ENCODE measurements at places on chromosomes 7 and 10.

DNA sequence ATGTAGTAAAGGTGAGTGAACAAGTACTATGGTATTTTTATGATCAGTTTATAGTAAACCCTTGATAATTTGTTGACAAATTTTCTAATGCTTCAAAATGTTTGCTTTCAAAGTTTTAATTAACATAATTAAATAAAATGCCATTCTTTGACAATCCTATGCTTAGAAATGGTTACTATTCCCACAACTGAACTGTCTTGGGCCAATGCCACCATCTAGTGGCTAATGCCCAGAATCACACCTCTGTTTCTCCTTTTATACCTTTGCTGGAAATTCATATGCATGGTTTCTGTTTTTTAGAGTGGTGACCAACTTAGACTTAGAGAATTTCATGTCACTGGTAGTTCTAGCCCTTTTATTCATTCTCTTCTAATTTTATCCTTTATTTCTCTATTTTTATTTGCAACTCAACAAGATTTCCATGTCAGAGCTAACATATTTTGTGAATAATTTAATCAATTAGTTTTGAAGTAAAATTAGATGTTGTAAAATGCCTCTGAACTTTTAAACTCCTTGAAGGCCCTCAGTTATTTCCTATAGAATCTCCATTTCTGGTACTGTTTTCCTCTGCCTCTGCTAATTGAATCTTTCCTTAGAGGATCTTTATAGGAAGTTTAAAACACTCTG is 31.1 kb downstream of the PCGF5 start:
- DNase-seq, result peak; percentile 33
- no peaks in the 10 kb centered on the region for H3K27me3 ChIP-seq
- no peaks in the 10 kb centered on the region for H3K36me3 ChIP-seq
- H3K27ac ChIP-seq, result no peak overlapping the region

GRCh38 chr10:71255808-71256660 is 43.7 kb downstream of the UNC5B start:
- H3K4me1 ChIP-seq, result peaks cover 5% of the 10 kb centered on the region
- DNase-seq, result no peak
- no peak overlapping the region for H3K27ac ChIP-seq
- H3K4me3 ChIP-seq, result no peak overlapping the region
- H3K27me3 ChIP-seq, result peaks cover 5% of the 10 kb centered on the region
- no peaks in the 10 kb centered on the region for H3K36me3 ChIP-seq

GRCh38 chr7:91789558-91789957 is 90.9 kb downstream of the MTERF1 start:
- no peak overlapping the region for H3K27ac ChIP-seq
- H3K27me3 ChIP-seq, result no peaks in the 10 kb centered on the region
- no peak for DNase-seq
- no peaks in the 10 kb centered on the region for H3K36me3 ChIP-seq
- H3K4me1 ChIP-seq, result no peaks in the 10 kb centered on the region

- no peak overlapping the region for H3K27ac ChIP-seq
- H3K36me3 ChIP-seq, result no peaks in the 10 kb centered on the region
- no peak for DNase-seq
- no peaks in the 10 kb centered on the region for H3K4me1 ChIP-seq
These were observed 15.8 kb downstream of the TSPAN12 start for GRCh38 chr7:120842121-120842621.

DNA sequence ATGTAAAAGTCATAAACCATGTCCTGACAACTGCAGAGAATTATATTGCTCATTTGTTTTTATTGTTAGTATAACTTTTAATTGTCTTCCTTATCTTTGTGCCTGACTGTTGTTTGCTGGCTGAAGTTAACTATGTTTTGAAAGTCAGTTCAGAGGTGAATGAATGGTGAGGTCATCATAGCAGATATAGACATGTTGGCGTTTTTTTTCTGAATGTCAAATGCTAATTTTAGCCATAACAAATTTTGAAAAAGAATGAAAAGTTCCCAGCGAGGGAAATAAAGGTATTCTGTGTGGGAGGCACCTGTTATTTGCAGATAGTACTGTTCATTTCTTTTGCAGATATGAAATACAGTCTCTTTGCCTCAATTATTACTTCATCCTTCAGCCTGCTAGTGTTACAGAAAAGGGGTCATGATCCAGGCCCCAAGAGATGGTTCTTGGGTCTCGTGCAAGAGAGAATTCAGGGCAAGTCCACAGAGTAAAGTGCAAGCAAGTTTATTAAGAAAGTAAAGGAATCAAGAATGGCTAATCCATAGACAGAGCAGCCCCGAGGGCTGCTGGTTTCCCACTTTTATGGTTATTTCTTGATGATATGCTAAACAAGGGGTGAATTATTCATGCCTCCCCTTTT is 96.5 kb downstream of the CAMK1D start:
- no peak overlapping the region for H3K27ac ChIP-seq
- H3K36me3 ChIP-seq, result no peaks in the 10 kb centered on the region
- no peaks in the 10 kb centered on the region for H3K27me3 ChIP-seq
- peaks cover 2% of the 10 kb centered on the region for H3K4me1 ChIP-seq
- no peak overlapping the region for H3K4me3 ChIP-seq
- DNase-seq, result no peak

- no peak overlapping the region for H3K4me3 ChIP-seq
- DNase-seq, result no peak
- no peaks in the 10 kb centered on the region for H3K36me3 ChIP-seq
- no peak overlapping the region for H3K27ac ChIP-seq
These were observed 111.8 kb upstream of the GPR141 start for GRCh38 chr7:37571806-37572205.

DNA sequence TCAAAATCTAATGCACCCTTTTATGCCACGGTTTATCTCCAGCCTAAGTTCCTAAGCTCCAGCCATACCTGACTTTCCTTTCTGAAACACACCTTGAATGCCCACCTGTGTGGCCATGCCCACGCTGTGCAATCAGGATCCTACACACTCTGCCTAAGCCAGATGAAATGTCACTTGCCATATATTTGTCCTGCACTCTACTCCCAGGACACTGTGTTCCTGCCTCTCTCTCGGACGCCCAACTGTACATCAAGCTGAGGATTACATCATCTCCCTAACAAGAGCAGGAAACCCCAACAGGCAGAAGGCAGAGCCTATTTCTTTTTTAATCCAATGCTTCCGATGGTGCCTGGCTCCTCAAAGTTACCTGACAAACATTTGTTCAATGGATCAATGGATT is 214.6 kb downstream of the SFMBT2 start:
- DNase-seq, result no peak
- H3K27me3 ChIP-seq, result no peaks in the 10 kb centered on the region
- no peak overlapping the region for H3K4me3 ChIP-seq
- H3K4me1 ChIP-seq, result no peaks in the 10 kb centered on the region
- H3K27ac ChIP-seq, result no peak overlapping the region

- DNase-seq, result peak; percentile 2
- H3K4me3 ChIP-seq, result peak overlapping the region; percentile 90
- H3K27ac ChIP-seq, result peak overlapping the region; percentile 100
These were observed 804 bp downstream of the TMEM106B start for GRCh38 chr7:12211711-12212485.

DNA sequence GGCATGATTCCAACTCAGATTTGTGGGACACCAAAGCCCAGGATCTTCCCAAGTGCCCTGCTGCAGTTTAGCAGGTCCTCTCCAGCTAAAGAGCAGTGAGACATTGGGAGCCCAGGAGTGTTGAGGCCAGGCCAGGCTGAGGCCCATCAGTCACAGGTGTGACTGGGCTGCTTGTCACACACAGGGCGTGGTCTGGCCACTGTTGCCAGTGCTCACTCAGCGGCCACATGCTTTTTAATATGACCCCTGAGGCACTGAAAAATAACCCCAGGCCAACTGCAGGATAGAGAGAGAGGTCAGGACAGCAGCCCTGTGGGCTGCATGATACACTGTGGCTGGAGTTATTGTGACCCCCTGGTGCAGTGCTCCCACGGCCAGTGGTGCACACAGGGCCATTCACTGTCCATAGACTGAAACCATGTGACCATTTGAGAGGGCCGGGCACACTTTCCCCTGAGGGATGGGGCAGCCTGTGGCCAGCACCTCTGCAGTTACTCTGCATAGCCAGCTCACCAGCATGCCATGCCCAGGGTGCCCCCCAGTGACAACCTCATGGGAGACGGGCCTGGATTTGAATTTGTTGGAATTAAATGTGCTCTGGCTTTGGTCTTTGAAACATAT is 4.2 kb downstream of the GDF2 start:
- H3K27me3 ChIP-seq, result peaks cover 8% of the 10 kb centered on the region
- no peak for DNase-seq
- H3K36me3 ChIP-seq, result no peaks in the 10 kb centered on the region
- H3K27ac ChIP-seq, result no peak overlapping the region
- no peak overlapping the region for H3K4me3 ChIP-seq
- no peaks in the 10 kb centered on the region for H3K4me1 ChIP-seq

- H3K27me3 ChIP-seq, result no peaks in the 10 kb centered on the region
- H3K36me3 ChIP-seq, result no peaks in the 10 kb centered on the region
- no peak for DNase-seq
- peaks cover 29% of the 10 kb centered on the region for H3K4me1 ChIP-seq
- peak within 1 kb of the TSS; percentile 44 for H3K4me3 ChIP-seq
These were observed at the start of gene HDAC9 for GRCh38 chr7:18495412-18496340. Gene HDAC9 (plus strand): TSS chr7:18495749. CDS start chr7:18496303, 554 bp downstream.

- H3K27me3 ChIP-seq, result no peaks in the 10 kb centered on the region
- no peaks in the 10 kb centered on the region for H3K4me1 ChIP-seq
- no peak overlapping the region for H3K4me3 ChIP-seq
- no peak for DNase-seq
- no peak overlapping the region for H3K27ac ChIP-seq
These were observed 17.9 kb downstream of the PDIA4 start for GRCh38 chr7:149010451-149010850.

DNA sequence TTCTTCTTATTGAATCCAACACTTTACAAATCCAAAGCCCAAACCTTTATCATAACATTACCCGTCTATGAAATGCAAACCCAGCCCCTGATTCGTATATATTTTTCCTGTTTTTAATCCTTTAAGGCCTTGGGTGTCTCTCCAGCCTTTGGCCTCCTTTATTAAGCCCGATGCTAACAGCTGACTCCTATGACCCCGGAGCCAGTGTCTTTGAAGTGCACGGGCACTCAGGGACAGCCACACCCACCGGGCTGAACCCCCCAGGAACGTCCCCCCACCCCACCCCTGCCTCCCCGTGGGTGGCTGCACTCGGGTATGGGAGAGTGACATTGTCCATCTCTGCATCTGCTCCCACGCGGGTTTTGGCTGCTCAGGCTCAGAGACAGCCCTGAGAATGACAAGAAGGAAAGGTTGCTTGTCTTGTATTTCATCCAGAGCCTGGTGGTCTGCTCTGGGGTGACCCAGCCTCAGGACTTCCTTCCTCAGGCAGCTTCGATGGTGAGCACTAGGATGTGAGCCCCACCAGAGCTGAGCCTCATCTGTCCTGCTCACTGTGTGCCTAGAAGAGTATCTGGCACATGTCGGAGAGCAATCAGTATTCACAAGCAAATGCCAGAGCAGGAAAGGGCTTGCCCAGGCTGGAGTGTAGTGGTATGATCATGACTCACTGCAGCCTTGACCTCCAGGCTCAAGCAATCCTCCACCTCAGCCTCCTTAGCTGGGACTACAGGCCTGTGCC is 210.4 kb downstream of the SKIDA1 start:
- H3K4me3 ChIP-seq, result no peak overlapping the region
- no peaks in the 10 kb centered on the region for H3K27me3 ChIP-seq
- H3K4me1 ChIP-seq, result peaks cover 43% of the 10 kb centered on the region
- H3K36me3 ChIP-seq, result no peaks in the 10 kb centered on the region
- no peak for DNase-seq
- H3K27ac ChIP-seq, result peak overlapping the region; percentile 99

DNA sequence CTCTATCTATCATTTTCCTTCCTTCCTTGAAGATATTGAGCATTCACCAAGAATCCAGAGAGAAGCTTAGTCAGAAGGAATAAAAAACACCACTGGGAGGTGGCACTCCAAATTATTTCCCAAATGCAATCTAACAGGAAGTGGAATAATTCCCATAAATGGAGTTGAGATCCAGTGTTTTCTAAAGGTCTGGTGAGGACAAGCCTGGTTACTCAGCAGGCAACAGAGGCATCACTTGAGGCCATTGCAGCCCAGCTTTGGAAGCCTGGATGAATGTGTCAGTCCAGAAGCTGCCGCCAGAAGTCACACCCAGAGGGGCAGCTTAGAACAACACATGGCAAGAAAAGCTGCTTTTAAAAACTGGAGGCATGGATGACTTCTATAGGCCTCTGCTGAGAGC is 288.9 kb upstream of the KLF6 start:
- H3K27me3 ChIP-seq, result no peaks in the 10 kb centered on the region
- peak overlapping the region; percentile 11 for H3K27ac ChIP-seq
- no peak overlapping the region for H3K4me3 ChIP-seq
- H3K4me1 ChIP-seq, result no peaks in the 10 kb centered on the region
- H3K36me3 ChIP-seq, result no peaks in the 10 kb centered on the region

DNA sequence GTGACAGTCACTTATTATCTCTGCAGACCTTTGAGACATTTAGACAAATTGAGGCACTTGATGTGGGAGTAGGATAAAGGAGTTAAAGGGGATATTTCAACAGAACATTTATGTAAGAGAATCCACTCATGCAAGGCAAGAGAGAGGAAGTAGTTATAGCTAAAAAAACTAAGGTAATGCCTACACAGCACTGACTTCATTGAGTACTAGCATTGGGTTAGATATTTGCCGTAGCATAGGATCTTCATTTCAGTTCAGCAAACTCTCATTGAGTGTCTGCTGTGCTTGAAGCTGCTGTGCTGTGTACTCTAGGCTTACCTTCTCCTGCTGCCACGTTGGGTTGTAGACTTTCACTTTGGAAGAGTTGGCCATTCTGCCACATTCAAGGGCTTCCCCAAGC is 10.5 kb upstream of the ENTPD1 start:
- no peaks in the 10 kb centered on the region for H3K36me3 ChIP-seq
- no peaks in the 10 kb centered on the region for H3K27me3 ChIP-seq
- no peak overlapping the region for H3K4me3 ChIP-seq
- DNase-seq, result no peak

DNA sequence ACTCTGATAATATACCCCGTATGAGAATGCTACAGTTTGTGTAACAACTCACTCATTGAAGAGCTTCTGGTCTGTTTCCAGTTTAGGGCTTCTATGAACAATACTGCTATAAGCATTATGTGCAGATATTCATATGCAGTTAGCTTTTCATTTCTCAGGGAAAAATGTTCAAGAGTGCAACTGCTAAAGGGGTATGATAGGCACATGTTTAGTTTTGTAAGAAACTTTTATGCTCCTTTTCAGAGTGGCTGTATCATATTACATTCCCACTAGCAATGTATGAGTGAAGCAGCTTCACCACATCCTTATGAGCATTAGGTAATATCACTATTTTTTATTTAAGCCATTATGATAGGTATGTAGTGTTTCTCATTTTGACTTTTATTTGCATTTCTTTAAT is 182.6 kb upstream of the CXCL12 start:
- no peak overlapping the region for H3K4me3 ChIP-seq
- H3K36me3 ChIP-seq, result no peaks in the 10 kb centered on the region

- H3K4me3 ChIP-seq, result no peak overlapping the region
- DNase-seq, result no peak
- no peaks in the 10 kb centered on the region for H3K4me1 ChIP-seq
These were observed 93.4 kb upstream of the AUTS2 start for GRCh38 chr7:69504733-69505420.

DNA sequence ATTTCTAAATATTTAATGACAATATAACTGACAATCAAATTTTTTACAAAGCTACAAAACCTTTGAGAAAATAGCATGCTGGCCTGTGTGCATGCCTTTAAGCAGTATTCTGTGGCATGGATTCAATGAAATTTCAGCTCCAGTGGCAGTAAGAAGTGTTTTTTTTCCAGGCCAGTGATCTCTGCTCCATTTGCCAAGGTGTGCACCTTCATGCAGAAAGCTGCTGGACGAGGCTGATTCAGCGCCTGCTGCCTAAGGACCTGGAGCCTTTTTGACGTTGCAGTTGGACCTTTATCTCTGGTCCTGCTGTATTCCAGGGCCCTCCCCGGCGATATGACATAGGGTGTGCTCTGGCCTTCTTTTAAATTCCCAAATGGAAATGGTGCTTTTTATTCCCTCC is 26.6 kb downstream of the VWC2 start:
- no peak overlapping the region for H3K27ac ChIP-seq
- H3K36me3 ChIP-seq, result no peaks in the 10 kb centered on the region

Data from Panc1 (cell line).